Cardiac septum (tissue), 1 donor: ENCODE measurements at places on chromosomes 11 and 22.

DNA sequence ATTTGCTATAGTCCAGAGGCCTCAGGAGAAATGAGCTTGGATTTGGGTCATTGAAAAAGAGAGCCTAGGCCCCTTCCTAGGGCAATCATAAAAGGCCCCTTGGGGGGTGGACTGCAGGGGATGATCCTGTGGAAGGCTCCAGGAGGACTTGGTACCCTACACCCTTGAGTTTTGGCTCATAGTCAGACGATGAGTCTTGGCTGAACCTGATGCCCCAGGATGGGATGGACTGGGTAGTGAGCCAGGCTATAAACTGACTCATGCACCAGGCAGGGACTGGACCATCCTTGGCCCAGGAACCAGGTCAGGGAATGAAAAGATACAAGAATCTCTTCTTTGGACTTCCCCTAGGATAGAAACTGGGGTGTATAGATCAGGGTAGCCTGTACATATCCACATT lies 54.2 kb downstream of the NAV2 start:
- DNase-seq = no peak

DNA sequence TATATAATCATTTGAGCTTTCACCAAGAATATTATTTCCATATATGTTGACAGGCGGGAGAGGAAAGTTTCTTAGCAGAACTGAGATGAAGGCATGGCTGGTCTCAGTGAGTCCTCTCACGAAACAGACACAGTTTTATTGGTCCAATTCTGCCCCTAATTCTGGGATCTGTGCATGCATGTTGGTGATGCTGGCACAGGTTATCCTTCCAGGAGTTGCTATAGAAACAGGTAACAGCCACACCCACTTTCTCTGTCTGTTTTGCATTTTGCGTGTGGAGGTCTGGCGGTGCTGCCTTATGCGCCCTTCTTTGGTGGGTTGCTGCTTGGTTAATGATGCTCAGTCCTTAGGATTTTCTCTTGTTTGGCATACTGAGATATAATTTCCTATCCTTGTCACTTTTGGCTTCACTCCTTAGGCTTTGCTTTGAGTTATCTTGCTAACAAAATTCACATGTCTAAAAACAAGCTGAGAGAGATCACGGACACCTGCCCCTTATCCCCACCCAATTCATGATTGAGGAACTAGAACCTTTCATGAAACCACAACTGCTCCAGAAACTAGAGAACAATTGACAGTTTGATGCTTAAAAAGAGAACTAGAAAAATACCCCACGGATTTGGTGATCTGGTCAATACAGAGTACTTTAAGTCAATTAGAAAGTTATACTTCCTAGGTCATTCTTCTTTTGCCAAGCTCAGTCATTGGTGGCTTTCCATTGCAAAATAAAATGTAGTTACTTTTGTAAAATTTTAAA lies 189.3 kb downstream of the FAT3 start:
- DNase-seq = no peak

DNA sequence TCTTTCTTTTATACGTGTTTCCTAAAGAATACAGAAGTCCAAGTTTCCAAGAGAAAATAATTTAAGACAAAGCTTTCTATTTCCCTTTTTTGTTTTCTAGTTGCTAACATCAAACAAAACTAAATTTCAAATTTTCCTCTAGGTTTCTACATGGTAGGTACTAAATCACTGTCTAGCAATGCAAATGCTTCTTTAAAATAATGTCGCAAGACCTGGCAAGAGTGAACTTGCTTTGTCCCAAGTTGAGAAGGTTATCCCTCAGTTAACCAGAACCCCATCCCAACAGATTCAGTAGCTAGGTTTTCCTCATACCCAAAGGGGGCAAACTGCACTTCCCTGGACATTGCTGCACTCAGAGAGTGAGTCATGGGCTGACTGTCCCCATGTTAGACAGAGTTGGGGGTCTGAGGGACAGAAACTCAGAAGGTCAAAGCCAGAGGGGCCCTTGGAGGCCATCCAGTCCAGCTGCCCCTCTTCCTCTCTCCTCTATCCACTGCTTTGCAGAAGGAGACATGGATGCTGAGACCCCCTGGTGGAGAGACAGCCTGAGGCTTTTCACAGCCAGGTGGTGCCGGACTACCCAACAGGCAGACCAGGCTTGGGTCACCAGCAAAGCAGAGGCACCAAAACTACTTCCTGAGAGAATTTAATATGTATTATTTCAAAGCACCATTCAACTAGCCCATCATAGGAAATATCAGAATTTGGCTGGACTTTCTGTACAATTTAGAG lies 23.1 kb downstream of the OR2AT4 start:
- no peak for DNase-seq

- no peak for DNase-seq
Measured at GRCh38 chr11:2401436-2401984, 960 bp downstream of the TSSC4 start.
